ENCODE measurements at places on chromosomes 2 and 18.

DNA sequence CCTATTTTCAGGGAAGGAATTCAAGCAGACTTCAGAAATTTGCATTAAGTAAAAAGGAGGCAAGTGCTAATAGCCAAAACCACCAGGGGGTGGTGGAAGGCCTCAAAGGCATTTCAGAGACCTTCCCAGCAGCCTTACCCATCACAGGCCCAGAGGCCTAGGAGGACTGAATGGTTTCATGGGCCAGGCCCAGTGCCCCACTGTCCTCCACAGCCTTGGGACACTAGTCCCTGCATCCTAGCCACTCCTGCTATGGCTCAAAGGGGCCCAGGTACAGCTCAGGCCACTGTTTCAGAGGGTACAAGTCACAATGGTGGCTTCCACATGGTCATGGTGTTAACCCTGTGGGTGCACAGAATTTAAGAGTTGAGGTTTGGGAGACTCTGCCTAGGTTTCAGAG is 58.6 kb upstream of the CHAC2 start:
- no peak for DNase-seq

GRCh38 chr2:19426144-19426543 is 67.7 kb upstream of the OSR1 start:
- DNase-seq: no peak

DNA sequence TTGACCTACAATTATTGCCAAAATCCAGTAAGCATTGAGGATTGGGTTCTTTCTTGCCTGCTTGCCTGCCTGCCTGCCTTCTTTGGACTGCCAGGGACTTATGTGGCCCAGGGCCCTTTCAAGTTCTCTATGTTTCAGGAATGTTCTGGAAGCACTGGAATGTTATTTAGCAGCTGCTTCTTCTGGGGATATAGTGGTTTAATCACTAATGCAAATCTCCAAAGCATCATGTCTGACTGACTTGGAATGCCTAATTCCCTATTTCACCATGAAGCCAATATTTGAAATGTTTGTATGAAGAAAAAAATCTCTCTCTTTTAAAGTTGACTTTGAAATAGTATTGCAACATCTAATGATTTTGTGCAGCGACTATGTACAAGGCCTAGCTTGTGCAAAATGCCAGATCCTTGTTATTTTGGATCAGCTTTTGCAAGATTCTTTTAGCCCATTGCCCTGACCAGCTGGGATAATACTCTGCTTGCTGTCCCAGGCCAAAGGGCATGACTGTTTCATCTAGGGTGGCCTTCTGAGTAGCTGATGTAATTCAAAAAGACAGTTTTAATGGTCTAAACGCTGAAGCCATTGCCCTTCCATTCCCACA is 204.6 kb downstream of the RND3 start:
- no peak for DNase-seq

- DNase-seq: peak; percentile 64
Observed at GRCh38 chr18:57748770-57749603, 54.1 kb downstream of the ATP8B1 start.

DNA sequence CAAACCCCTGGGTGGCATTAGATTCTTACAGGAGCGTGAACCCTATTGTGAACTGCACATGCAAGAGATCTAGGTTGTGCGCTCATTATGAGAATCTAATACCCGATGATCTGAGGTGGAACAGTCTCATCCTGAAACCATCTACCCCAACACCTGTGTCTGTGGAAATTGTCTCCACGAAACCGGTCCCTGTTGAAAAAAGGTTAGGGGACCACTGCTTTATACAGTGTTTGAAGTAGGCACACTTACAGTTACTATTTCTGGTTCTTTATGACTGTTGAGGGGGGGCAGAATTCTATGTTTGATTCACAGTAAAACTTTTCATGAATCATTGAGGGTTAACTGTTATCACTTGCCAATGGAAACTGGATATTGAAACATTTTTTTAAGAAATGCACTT is 72.0 kb downstream of the RIF1 start:
- no peak for DNase-seq

- DNase-seq: no peak
Observed at GRCh38 chr18:54742659-54743604, 85.3 kb upstream of the RAB27B start.

- peak; percentile 39 for DNase-seq
Observed at GRCh38 chr2:45177870-45178269, 168.6 kb upstream of the SIX2 start.

GRCh38 chr18:50933684-50934083 is 34.2 kb upstream of the ELAC1 start:
- DNase-seq: no peak

GRCh38 chr2:170848587-170848986 is 31.9 kb downstream of the GAD1 start:
- no peak for DNase-seq

- no peak for DNase-seq
Observed at GRCh38 chr2:1233281-1233680, 180.0 kb upstream of the TPO start.

DNA sequence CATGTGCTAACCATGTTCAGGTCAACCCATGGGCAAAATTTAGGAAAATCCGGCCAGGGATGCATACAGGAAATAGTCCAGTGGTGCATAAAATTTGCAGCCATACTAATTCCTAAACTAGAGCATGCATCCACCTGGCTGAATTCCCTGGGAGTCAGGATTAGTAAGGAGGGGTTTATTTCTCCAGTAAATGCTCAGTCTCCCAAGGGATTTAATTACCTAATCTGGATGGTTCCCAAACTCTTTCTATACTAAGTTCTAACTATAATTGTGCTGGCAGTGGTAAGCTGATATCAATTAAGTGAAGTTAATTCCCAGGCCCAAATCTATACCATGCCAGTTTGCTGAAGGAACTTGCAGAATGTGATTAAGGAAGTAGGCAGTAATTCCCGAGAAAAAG is 26.2 kb upstream of the EVA1A start:
- DNase-seq: no peak

GRCh38 chr2:226030369-226030768 is 630.9 kb downstream of the NYAP2 start:
- DNase-seq: no peak

DNA sequence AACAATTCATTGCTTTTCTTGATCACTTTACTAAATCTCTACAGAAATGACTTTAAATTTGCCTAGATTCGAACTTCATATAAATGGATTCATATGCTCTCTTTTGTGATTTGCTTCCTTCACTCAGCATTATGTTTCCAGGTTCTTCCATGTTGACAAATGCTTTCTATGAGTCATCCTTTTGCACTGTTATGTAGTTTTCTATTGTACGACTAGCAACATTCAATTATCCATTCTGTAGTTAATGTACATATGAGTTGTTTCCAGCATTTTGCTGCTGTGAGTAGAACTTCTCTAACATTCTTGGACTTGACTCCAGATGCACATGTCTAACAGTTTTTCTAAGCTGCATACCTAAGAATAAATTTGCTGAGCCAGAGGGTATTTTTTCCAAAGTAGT is 66.5 kb upstream of the NEUROD1 start:
- no peak for DNase-seq

GRCh38 chr2:205680067-205680466 is 2.2 kb upstream of the NRP2 start:
- peak; percentile 88 for DNase-seq

DNA sequence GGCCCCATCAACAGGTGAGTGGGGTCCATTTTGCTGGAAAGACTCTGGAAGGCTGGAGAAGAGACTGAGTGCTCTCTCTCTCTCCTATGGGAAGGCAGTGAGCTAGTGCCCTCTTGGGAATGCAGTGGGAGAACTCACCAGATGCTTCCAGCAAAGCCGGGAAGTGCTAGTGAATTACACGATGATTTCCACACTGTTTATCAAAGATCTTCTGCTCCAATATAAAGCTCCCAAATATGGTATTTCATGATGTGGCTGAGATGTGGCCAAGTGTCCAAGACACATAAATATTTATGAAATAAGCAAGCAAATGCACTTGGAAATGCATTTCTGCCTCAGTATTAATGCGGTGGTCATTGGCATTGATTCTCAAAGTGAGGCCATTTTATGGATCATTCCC is 135.9 kb downstream of the VAPA start:
- no peak for DNase-seq

- no peak for DNase-seq
Observed at GRCh38 chr2:234528410-234529148, 31.7 kb upstream of the ARL4C start.

DNA sequence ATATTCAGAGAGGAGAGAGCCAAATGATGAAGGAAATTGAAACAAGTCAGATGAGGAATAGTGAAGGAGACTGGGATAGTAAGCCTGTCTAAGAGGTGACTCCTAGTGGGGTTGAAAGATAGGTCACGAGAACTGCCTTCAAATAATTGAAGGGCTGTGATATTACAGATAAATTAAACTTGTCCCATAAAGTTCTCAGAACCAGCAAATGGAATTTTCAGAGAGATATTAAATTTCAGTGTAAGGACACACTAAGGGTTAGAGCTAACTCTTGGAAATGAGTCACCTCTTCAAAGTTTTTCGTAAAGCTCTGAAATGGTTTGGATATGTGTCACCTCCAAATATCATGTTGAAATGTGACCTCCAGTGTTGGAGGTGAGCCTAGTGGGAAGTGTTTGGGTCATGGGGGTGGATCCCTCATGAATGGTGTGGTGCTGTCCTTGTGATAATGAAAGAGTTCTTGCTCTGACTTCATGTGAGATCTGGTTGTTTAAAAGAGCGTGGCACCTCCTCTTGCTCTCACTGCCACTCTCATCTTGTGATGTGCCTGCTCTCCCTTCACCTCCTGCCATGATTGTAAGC is 87.3 kb downstream of the BABAM2 start:
- DNase-seq: peak; percentile 49

- no peak for DNase-seq
Observed at GRCh38 chr2:69645031-69645431, 1.5 kb upstream of the AAK1 start.

DNA sequence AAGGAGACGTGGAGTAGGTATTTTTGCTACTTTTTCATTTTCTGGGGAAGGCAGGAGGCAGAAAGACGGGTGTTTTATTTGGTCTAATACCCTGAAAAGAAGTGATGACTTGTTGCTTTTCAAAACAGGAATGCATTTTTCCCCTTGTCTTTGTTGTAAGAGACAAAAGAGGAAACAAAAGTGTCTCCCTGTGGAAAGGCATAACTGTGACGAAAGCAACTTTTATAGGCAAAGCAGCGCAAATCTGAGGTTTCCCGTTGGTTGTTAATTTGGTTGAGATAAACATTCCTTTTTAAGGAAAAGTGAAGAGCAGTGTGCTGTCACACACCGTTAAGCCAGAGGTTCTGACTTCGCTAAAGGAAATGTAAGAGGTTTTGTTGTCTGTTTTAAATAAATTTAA is 3.4 kb downstream of the FZD7 start:
- peak; percentile 40 for DNase-seq

GRCh38 chr2:43518181-43518580 is 77.7 kb downstream of the THADA start:
- no peak for DNase-seq

GRCh38 chr18:48010264-48010663 is 79.8 kb upstream of the SMAD2 start:
- no peak for DNase-seq

DNA sequence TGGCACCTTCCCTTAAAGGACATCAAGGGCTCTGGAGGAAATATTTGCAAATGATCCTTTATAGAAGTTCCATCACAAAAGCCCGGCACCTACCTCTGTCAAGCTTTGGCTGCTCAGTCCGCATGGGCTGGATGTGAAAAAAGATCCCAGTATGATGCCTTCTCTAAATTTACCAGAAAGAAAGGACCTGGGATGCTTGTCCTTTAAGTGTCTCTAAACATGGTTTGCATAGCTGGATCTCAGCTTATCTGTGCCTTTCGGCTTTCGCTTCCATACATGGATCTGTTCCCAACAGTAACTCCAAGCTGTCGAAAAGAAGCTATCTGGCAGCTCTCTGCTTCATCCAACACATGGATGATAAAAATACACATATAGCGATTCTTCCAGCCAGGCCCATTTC is 60.4 kb upstream of the SLC8A1 start:
- DNase-seq: no peak

- no peak for DNase-seq
Observed at GRCh38 chr2:216650626-216651257, 17.5 kb downstream of the IGFBP2 start.

- DNase-seq: no peak
Observed at GRCh38 chr2:14127765-14128164, 504.8 kb upstream of the LRATD1 start.

DNA sequence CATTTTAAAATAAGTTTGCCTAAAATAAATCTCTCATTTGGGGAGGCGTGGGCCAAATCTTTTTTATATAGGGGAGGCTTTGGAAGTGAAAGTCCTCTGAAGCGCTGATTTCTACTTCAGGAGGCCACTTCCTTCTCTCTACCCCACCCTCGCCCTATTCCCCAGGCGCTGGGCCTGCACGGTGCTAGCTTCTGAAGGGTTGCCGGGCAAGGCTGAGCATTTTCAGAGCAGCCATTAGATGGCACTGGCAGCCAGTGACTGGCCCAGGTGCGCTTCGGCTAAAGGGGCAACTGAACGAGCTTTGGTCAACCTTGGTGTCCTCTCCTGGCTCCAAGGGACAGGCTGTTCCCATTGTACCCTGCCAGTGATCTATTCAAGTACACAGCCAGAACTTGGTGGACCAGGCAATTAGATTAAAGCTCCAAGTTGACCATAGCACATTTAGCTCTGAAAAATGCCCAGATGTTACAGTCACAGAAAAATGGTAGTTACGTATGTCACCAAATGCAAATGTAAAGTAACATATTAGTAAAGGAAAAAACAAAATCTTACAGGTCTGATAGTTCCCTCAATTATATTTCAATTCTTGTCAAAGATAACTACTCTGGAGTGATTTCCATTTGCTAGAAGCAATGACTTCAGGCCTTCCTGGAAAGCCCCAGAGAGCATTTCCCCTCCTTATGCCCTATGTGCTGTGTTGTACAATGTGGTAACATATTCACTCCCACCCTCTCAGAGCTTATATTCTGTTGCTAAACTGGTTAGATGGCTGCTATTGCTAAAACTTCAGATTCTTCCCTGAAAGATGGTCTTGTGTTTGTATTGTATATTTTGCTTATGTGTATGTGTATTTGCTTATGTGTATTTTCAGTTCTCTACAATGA is 2.1 kb downstream of the POMC start:
- peak; percentile 74 for DNase-seq

DNA sequence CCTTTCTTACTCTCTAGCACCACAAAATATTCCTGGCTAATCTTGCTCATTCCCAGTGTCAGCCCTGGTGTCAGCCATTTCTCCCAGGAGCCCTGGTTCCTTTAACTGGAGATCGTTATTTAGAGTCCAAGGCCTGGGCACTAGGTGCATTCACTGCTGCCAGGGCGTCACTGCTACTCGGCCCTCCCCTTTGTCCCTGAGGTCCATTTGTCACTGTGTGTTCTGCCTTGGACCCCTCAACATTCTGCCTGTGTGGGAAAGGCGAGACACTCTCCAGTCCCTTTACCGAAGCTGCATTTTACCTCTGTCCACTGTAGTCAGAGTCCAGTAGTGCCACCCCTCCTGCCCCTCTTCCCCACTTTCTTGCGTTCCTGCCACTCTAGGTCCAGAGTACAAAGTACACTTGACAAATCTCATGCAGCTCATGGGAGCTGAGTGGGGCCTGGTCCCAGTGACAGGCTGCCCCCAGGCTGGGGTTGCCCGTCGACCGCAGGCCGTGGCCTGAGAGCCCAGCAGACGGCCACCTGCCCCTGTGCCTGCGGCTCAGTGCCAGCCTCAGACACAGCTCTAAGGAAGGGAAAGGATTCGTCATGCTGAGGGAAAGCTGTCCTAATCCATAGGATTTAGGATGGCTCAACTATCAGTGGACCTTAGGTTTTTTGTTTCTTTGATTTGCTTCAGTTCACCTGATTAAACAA is 52.1 kb downstream of the COPS8 start:
- DNase-seq: no peak
